ENCODE measurements at places on chromosomes 13 and 19.

- no peak for DNase-seq
These were observed 27.6 kb upstream of the NEK3 start for GRCh38 chr13:52187029-52187423.

GRCh38 chr13:104295537-104295936 is 1229.3 kb upstream of the SLC10A2 start:
- DNase-seq = no peak

- DNase-seq = peak; percentile 85
These were observed 101.4 kb downstream of the LACC1 start for GRCh38 chr13:43981091-43981490.

DNA sequence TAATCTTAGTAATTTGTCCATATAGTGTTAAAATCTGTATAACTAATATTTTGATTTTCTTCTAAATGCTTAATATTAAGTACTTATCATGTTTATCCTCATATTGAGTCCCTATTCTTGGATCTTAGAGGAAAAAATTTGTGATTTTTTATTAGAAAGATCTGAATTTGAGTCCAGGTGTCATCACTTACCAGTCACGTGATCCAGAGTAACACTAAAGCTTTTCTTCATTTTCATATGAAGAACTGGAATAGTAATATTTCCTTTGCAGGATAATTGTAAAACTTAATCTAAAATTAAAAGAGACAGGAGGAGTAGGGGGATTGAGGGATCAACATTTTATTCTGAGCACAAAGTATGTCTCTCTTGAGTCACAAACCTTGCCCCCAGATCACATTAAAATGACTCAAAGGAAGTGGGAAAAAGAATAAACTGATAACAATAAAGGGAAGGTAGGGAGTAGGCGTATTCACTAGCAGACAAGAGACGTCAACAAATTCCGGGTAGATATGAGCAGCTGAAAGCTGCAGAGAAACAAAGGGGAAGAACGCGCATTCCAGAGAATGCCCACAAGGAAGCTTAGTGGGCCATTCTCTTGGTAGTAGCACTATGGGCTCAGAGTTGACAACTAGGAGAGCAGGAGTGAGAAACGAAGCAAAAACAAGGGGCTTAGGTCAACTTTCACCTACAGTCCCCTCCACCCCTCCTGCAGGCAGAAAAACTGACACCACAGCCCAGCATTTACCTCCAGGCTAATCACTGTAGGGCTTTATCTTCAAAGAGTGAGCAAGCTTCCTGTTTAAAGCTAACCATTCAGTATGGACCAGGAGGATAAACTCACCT is 123.1 kb downstream of the SPRY2 start:
- DNase-seq = peak; percentile 44

GRCh38 chr13:59408738-59409137 is 755.0 kb downstream of the DIAPH3 start:
- no peak for DNase-seq

- no peak for DNase-seq
These were observed 55.3 kb downstream of the FRY start for GRCh38 chr13:32086791-32087441.

DNA sequence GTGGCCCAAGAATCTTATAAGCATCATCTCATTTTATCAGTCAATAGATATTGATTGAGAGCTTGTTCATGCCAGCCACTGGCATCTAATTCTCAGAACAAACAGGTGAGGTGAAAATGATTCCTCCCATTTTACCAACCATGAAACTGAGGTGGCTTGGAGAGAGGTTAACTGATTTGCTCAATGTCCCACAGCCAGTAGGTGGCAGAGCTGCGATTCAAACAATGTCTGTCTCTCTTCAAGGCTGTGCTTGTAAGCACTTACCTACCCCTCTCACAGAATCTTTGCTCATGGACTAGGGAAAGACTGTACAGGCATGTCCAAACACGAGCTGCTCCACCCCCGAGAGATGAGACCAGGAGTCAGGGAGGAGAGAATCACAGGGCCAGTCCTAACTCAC is 21.5 kb upstream of the GSX1 start:
- peak; percentile 69 for DNase-seq

- DNase-seq = no peak
These were observed 76.0 kb downstream of the ELF1 start for GRCh38 chr13:40943073-40943472.

DNA sequence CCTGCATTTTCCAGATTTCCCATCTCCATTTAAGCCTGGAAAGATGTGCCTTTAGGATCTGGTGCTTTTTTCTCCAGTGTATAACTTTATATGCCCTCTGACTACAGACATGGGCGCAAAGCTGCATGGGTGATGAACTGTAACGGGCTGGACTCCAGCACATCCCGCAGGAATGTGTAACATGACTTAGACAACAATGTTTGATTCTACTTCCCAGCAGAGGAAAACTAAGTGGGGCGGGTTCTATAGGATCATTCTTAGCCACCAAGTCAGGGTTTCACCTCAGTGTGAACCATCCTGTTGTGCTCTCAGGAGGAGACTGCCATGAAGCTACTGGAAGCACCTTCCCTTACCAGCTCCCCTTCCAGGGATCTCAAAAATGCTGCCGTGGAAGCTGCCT is 93.2 kb upstream of the SERP2 start:
- no peak for DNase-seq

- DNase-seq = no peak
These were observed 137.2 kb upstream of the DACH1 start for GRCh38 chr13:72004246-72004645.

DNA sequence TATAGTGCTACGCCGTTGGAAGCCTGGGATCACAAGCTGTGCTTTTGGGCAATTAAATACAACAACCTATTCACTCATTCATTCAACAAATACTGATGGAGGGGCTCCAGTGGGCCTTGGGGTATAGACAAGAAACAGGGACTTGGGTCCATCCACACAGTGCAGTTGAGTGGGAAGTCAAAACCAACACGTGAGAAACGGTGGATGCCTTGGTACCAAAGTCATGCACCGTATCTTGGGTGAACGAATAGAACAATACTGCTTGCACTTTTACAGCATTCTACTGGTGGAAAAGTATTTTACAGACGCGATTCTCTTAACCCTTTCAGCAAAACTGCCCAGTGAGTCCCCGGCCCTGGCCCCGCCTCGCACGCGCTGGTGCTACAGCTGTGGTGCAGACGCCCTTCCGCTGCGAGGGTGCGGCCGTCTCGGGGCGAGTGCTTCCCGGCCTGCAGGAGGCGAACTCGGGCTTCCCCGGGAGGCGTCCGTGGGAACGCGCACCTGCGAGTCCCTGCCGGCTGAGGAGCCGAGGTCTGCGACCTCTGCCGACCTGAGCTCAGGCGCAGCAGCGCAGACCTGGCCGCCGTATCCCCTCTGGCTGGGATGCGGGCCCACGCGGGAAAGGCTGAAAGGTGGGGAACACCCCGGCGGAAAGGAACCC is 8.3 kb downstream of the TNFRSF19 start:
- peak; percentile 74 for DNase-seq

DNA sequence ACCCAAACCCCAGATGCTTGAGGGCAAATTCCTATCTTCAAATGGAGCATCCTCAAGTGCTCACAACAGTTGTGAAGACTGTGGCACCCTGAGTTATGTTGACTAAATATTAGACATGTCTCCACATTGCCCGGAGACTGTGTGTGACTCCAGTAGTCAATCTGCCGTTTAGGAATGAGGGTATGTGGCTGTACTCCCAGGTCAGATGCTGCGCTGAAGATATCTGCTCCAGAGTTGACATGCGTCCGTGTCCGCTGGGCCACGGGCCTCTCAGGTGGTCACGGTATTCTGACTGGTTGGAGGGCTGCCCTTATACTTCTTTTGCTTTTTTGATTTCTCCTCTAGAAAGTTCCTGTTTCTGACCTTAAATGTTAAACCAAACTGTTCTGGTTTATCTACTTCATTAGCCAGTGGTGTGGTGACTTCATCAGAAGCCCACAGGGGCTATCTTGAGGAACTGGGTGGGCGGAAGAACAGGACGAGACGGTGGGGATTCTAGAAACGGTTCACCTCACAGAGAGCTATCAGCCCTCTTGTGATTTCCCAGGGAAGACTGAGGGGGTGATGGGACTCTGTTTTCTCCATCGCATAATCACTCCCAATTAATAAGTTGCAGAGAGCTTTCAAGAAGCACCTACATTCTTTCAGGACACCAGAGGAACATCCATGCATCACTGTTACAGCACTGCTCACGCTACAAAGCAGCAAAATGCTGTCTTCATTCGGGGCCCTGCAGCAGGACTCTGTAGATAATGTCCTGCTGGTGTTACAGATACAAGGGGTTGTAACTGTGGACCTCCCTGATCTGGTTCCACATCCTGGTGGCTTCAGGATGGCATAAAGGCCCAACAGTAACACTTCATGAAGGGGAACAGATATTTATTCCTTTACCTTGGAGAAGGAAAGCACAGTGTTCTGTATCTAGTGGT is 1.3 kb upstream of the LCP1 start:
- no peak for DNase-seq

GRCh38 chr13:112881656-112882554 is 87.1 kb upstream of the MCF2L start:
- DNase-seq = no peak

- DNase-seq = no peak
These were observed 19.4 kb upstream of the PAK4 start for GRCh38 chr19:39106194-39106593.

GRCh38 chr13:31970231-31970930 is 61.2 kb upstream of the FRY start:
- DNase-seq = no peak

DNA sequence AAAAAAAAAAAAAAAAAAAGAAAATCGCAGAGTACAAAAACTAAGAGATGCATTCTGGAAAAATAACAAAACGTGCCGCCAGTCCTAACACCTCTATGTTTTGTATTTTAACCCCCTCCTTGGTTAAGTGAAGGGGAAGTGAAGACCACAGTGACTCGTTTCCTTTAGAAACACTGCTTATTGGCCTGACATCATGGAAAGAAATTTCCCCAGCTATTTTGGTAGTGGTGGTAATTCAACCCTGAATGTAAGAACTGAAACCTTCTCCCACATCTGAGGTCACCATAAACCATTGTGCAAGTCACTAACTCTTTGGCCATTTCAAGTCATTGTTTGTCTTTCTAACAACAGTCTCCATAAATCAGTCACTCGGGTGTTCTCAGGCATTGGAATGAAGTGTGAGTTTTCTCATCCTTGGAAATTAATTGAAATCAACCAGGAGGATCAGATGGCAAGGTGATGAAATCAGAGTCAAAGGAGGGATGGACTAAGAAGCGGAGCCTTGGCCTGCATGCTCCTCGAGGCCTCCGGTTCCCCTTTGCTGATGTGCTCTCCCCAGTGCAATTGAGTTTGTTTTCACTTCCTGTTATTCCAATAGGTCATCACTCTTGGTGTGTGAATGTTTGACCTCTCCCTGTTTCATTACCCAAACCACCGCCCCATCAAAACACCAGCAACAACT is 443.9 kb downstream of the FGF9 start:
- DNase-seq = no peak

GRCh38 chr13:47170971-47171370 is 274.1 kb upstream of the HTR2A start:
- no peak for DNase-seq

- DNase-seq = no peak
These were observed 6.6 kb upstream of the CEACAM16 start for GRCh38 chr19:44692379-44692721.

GRCh38 chr13:32017474-32017873 is 14.1 kb upstream of the FRY start:
- no peak for DNase-seq

GRCh38 chr13:71290963-71291841 is 575.8 kb downstream of the DACH1 start:
- DNase-seq = no peak

DNA sequence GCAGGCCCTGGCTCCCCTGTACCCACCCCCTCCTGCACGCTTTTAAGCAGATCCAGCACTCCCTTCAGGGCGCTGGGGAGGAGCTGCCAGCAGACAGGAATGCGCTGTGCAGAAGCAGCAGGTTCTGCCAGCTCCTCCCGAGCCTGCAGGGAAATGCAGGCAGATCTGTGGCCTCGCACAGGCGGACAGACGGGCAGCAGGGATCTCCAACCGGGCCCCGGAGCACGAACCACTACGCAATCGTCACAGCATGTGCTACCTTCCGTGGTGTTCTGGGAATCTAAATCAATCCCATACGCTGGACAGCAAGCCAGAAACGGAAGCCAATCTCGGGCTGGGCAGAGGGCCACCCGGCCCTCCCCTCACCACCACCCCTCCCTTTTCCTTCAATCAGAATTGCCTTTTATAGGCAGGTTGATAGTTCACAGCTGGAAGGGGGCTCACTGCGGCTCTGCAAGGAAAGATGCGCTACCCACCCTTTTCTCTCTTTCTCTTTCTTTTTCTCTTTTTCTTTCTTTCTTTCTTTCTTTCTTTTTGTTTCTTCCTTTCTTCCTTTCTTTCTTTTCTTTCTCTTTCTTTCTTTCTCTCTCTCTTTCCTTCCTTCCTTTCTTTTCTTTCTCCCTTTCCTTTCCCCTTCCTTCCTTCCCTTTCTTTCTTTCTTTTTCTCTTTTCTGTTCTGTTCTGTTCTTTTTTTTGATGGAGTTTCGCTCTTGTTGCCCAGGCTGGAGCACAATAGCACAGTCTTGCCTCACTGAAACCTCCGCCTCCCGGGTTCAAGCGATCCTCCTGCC is 99.9 kb downstream of the GNG7 start:
- peak; percentile 84 for DNase-seq

DNA sequence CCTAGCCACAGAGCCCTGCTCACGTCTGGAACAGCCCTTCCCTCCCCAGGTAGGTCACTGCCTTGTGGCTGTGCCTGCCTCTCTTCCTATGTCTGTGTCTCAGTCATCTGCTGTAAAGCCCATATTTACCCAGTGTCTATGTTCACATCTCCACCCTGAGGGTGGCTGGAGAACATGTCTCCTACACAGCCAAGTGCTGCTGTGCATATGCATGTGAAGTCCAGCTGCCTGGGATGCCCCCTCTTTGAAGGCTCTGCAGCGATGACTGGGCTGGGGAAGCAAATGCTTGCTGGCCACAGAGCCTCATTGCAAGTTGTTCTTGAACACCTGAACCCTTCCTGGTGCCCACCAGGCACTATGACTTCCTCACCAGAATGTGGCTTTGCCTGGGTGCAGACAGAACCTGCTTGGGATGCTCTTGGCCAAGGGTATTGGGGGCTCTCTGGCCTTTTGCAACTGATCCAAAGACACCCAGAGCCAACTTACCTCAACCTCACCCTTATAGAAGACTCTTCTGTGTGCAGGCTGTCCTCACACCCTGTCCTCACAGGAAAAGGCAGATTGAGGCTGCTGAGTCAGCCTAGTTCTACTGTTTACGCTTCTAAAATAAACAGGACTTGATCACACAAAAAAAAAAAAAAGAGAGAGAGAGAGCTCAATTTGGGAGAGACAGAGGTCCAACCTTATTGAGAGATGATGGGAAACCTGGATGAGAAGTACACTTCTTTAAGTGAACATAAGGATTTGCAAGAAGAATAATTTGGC is 26.5 kb downstream of the MRPL57 start:
- no peak for DNase-seq

GRCh38 chr13:20303636-20304035 is 71.5 kb upstream of the GJB6 start:
- no peak for DNase-seq

- DNase-seq = no peak
These were observed 1.7 kb downstream of the STK24 start for GRCh38 chr13:98575009-98575903.

DNA sequence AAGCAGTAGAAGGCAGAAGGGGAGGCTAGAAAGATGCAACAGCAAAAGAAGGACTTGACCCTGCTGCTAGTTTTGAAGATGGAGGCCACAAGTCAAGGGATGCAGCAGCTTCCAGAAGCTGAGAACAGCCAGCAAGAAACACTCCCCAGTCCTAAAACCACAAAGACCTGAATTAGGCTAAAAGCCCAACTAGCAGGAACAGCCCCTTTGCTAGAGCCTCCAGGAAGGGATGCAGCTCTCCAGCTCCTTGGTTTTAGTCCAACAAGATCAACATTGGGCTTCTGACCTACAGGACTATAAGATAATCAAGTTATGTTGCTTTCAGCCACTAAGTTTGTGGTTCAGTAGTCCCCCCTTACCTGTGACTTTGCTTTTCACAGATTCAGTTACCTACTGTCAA is 10.5 kb upstream of the LATS2 start:
- DNase-seq = no peak
